ENCODE measurements at places on chromosomes 1 and 21.

DNA sequence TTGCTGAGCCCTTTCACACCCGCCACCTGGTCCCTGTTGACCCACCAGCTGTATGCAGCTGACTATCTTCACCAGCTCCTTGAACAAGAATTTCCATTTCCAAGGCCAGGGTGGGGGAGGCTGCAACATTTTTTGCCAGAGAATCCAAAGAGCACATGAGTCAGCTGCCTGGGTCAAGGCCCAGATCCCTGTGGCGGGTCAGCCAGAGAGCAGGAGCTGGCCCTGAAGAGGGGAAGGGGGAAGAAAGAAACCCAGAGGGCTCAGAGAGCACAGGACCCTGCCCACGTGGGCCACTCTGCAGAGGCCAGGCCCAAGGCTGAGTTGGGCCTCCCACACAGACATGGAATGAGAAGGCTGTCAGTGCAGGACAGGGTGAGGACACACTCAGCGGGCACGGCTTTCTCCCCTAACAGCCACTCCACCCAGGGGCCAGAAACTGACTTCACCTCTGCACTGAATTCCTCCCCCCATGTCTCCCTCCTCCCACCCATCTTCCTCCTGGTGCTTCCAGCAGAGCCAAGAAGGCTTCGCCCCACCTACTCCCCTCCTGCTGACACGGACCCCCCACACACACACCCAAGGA is 28.9 kb downstream of the S100A6 start:
- no peak for DNase-seq

- DNase-seq: no peak
These were observed 2.1 kb downstream of the BRINP3 start for GRCh38 chr1:190475421-190476141.

DNA sequence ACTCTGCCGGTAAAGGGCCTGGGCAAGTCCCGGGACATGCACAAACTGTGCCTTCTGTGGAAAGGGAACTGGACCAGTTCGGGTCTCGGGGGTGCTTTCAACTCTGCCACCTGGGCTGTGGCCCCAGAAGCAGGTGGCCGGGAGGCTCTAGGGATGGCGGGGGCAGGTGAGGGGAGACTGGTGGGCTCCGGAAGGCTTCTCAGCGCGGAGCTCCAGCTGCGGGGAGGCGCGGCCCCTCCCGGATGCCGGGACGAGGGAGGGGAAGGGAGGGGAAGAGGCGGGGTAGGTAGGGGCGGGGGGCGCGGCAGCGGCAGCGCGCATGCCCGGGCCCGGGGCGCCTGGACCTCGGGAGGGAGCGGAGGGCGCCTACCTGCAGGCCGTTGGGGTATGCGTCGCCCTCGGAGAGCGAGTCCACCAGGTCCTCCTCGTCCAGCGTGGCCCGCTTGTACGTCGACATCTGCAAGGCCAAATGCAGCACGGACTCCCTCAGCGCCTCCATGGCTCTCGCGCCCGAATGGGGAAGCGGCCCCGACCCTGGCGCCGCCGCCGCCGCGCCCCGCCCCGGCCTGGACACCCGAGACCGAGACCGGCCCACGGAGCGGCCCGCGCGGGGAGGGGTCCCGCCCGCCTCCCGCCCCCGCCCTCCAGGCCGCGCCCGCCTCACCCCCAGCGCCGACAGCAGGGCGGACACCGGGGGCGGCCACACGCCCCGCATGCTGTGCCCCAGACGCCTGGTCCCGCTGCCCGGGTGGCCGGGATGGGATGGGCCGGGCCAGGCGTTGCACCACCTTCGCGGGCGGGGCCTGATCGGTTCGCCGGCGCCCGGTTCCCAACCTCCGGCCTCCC is at the start of gene ECE1:
Gene ECE1 (minus strand): TSS at position 764 of the 846 bp plus-strand sequence. CDS start 49 bp downstream, at position 715.
- peak; percentile 65 for DNase-seq

GRCh38 chr1:56399795-56400194 is 179.6 kb downstream of the PLPP3 start:
- DNase-seq: no peak

DNA sequence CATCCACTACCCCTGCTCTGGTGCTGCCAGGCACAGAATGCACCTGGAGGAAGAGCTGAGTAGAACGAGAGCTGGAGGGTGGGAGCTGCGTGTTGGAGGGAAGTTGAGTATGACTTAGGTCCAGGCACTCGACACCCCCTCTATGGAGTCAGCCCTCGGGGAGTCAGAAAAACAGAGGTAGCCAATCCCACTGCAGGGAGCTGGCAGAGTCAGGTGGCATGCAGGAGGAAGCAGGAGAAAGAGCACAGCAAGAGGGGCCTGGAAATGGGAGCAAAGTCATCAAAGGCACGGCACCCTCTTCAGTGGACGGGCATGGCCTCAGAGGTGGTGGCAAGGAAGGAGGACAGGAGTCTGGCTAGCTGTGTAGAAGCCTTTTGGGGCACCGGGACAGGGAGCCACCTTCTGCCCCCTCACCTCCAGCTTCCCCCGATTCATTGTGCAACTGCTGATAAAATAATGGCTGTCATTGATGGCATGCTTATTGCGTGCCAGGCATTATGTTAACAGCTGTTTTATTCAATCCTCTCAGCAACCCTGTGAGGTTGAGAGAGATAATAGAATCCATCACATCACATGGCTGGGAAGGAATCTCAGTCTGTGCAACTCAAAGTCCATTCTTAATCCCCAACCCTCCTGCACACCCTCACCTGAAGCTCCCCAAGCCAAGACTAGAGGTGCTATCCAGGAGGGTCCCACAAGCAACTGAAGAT is 42.0 kb downstream of the C1orf198 start:
- no peak for DNase-seq

DNA sequence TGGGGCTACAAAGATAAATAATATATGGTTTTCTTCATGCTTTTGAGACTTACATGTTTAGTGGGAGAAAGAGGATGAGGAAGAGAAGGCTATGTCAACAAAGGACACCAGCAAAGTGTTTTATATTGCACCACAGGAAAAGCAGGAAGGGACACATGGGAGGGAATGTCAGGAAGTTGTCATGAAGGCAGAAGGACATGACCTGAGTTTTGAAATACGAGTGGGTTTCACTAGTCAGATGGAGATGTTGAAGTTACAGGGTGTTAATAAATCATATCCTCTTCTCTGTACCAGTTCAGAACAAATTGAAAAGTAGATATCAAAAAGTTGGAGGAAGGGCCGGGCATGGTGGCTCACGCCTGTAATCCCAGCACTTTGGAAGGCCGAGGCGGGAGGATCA is 18.2 kb upstream of the AGO1 start:
- DNase-seq: no peak

DNA sequence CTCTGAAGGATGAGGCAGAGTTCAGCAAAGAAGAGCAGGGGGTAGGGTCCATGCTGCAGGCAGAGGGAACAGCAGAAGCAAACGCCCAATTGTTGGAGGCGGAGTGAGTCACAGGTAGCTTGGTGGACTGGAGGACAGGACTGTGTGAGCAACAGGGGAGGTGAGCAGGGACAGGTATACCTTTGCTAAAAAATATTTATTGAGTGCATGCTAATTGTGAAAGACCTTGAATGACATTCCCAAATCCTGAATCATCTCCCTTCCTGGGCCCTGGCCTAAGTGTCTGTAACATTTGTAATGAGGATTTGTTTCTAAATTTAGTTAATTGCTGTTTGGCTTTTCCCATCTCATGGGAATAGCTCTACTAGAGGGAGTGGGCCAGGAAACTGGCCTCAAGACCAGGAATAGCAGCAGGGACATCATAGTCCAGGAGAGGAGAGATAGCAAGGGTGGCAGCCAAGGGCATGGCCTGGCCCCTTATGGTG is 123.7 kb downstream of the FOXD2 start:
- DNase-seq: no peak

GRCh38 chr1:198649232-198649967 is 10.6 kb downstream of the PTPRC start:
- DNase-seq: no peak

Measured in activated T-cell treated with anti-CD3 and anti-CD28 coated beads, Interleukin-2, amount 50 U/mL, for 48 hours (primary cell).